Head of caudate nucleus (tissue), 42 donors: ENCODE measurements at places on chromosomes 7 and 10.

DNA sequence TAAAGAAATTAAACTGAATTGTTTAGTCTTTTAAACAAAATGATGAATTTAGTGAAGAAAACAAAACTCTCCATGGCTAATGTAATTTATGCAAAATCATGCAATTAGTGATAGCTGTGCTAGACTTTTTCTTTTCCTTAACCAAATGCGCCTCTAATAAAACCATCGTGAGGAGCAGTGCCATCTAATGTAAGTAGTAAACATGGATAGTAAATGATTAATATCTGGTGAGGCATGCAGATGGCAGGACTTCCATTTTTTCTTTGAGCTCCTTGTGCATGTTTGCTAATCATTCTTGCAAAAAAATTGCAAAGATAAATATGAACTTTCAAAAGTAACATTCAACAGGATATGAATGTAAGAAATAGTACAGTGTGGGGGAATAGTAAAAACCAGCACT lies 2.3 kb downstream of the INSYN2A start:
- no peak for DNase-seq

GRCh38 chr7:7294911-7295310 lies 112.6 kb downstream of the C1GALT1 start:
- DNase-seq = no peak

- DNase-seq = no peak
These were observed 588 bp downstream of the CYREN start for GRCh38 chr7:135169964-135170273.

DNA sequence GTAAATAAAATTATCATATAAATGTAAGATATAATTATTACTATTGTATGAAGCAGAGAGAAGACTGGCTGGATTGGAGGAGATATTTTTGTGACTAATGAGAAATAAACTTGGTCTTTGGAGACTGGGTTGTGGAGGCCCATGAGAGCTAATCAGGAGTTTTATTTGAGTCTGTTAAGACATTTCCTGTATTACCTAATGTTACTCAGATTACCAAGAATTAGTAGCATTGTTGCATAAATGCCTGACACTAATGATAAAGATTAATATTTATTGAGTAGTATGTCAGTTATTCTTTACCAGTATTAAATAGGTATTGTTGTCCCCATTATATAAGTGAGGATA lies 7.1 kb downstream of the CCDC126 start:
- no peak for DNase-seq

DNA sequence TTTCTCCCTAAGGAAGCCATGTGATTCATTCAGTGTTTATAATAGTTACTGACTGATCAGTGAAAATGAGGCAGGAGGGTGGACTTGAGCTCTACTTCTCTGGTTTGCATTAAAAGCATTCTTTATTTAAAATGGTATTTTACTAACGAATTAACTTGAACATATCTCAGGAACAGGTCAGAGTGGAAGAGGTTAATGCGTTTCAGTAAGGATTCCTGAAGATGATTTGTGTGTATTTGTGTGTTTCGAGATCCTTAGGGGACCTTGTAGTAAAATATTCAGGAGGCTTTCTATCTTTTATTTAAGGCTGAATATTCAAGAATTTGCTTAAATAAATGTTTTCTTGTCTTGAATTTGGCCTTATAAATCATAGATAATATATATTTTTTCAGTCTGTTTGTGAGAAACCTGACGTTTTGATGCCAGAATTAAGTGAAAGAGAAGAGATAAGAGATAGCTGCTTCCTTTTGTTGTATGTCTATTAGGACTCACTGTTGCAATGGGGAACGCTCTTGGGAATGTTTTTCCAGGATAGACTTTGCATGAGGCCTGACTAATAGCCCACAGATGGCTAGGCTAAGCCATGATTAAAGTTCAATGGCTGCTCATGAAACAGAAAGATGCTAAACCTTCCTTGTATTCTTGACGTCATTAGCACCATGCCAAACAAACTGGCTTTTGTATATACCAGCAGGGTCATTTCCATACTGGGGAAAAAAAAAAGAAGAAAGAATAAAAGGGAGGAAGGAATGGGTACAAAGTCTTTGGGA lies 93.8 kb upstream of the MTPN start:
- DNase-seq = no peak

- DNase-seq = no peak
These were observed 621.5 kb downstream of the LRMDA start for GRCh38 chr10:76052682-76053503.

DNA sequence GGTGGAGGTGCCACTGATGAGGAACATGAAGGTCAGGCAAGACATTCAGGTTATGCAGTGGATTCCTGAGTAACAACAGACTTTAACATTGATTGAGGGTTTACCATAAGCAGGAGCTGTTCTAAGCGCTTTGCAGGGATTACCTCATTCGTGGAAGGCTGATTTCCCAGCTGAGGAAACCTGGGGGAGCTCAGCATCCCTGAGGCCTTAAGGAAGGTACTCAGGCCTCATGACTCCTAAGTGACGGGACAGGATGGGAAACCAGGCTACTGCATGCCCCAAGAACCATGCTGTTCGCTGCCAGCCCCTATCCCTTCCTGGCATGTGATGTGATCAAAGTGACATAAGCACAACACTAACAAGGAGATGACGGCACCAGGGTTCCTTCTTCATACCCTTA lies 143.6 kb upstream of the NFE2L3 start:
- no peak for DNase-seq

GRCh38 chr7:38795593-38795992 lies 113.4 kb downstream of the VPS41 start:
- no peak for DNase-seq

GRCh38 chr10:7337431-7338171 lies 73.2 kb downstream of the SFMBT2 start:
- no peak for DNase-seq

DNA sequence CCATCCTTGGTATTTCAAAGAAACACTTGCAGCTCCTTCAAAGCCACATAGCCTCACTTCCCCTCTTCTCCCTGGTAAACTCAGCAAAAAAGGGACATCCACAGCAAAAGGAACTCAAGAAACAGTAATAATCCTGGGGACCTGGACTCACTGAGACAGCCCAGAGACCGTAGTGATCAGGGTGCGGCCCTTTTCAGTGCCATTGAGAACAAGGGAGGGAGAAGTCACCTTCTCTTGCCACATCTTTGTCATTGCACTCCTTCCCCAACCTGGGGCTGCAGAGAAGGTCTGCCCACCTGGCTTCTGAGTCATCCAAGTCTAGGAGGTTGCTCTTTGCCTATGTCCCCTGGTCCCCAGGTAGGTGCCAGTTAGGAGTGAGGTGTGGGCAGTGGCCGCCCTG lies 93.9 kb upstream of the SH2B2 start:
- DNase-seq = no peak

DNA sequence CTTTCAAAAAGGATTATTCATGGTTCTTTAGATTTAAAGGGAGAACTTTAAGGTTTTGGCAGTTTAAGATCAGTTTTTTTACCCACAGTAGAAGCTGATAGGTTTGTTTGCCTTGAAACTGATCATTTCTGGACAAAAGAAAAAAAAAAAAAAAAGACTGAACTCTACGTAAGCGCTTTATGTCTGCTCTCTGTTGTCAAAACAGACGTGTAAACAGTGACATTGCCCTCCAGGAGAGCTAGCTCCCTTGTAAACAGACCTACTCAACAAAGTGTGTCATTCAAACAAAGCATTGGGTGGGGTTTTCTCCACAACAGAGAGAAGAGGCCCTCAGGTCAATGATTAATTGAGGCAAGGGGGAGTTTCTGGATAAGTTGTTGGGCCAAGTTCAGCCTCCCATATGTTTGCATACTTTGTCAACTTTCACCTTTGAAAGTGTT lies 568.1 kb upstream of the LRRN3 start:
- no peak for DNase-seq

DNA sequence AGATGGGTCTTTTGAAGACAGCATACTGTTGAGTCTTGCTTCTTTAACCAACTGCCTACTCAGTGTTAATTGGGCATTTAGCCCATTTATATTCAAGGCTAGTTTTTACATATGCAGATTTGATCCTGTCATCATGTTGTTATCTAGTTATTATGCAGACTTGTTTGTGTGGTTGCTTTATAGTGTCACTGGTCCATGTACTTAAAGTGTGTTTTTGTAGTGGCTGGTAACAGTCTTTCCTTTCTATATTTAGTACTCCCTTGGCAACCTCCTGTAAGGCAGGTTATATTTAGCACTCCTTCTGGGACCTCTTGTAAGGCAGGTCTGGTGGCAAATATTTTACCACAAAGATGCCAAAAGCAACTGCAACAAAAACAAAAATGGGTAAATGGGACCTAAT lies 66.7 kb downstream of the TES start:
- no peak for DNase-seq

- DNase-seq = peak; percentile 50
These were observed at the start of gene WIPF3 for GRCh38 chr7:29806208-29806994. Gene WIPF3, plus strand, starts transcription at chr7:29806508. Its CDS starts 28,217 bp downstream, at chr7:29834725.

GRCh38 chr7:92245487-92246359 lies at the start of the genes ANKIB1 and KRIT1:
Gene ANKIB1, plus strand, starts transcription at chr7:92245974. Its CDS starts 49,005 bp downstream, at chr7:92294979.
Gene KRIT1, minus strand, starts transcription at chr7:92245914. Its CDS starts 3,779 bp downstream, at chr7:92242135.
- DNase-seq = peak; percentile 95

DNA sequence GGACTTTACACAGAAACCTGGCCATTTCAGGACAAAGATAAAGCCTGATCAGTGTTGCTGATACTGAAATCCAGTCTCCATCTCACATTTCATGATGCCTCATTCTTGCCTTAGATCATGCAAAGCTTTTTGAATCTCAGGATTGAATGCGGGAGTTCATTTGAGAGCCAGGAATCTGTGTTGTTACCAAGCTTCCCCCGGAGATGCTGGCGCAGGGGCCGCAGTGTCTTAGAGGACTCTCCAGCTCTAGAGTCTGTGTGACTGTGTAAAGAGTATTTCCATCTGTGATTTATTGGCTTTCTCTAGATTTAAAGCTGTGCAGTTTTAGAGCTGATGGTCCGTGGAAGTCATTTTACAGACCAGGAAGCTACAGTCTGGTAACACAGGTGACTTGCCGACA lies 32.0 kb downstream of the LMTK2 start:
- no peak for DNase-seq

DNA sequence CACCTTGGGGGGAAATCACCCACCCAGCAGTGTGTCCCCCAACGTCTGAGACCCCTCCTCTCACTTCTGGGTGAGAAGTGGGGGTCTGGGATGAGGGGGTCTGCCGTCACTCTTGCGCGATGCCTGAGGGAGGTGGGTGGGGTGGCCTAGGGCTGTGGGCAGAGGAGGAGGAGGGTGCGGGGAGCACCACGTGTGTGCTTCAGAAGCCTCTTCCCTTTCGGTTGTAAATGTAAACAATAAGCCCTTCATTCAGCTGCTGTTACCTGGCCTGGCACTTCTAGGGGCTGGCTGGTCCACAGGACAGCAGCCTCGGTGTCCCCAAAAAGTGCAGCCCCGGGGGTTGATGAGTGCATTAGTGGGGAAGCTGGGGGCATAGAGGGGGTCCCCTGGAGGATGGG lies 1.3 kb downstream of the CLIP2 start:
- no peak for DNase-seq

GRCh38 chr7:111083413-111083812 lies 7.5 kb upstream of the LRRN3 start:
- no peak for DNase-seq

GRCh38 chr10:59960751-59961150 lies 54.4 kb upstream of the CCDC6 start:
- DNase-seq = no peak

DNA sequence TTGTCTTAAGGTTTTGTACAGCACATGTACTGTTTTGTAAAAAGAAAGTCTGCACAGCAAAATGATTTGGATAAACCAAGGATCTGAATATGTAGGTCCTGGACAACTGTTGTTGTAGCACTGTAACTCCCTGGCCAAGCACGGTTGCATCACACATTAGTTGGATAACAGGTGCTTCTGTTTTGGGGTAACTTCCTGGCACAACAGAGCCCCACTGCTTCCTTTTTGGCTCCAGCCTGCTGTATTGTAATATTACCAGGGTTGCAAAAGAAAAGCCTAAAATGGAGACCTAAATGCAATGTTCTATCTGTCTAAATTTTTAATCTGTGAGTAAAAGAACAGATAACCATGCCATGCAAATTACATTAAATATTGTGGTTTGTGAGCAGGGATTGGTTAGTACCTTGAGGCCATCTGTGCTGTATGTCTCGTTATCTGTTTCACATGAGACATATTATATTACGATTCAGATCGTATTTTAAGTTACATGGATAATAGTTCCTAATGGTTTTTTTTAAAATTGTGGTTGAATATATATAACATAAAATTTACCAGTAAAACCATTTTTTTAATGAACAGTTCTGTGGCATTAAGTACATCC lies 27.5 kb upstream of the WAC start:
- DNase-seq = no peak

- no peak for DNase-seq
These were observed 84.2 kb downstream of the GLCCI1 start for GRCh38 chr7:8052824-8053223.

GRCh38 chr7:73974101-73974947 lies 53.6 kb upstream of the ELN start:
- no peak for DNase-seq

- no peak for DNase-seq
These were observed 43.2 kb upstream of the LRGUK start for GRCh38 chr7:134083766-134084487.

- DNase-seq = no peak
These were observed 117.9 kb downstream of the SND1 start for GRCh38 chr7:127769696-127770400.

DNA sequence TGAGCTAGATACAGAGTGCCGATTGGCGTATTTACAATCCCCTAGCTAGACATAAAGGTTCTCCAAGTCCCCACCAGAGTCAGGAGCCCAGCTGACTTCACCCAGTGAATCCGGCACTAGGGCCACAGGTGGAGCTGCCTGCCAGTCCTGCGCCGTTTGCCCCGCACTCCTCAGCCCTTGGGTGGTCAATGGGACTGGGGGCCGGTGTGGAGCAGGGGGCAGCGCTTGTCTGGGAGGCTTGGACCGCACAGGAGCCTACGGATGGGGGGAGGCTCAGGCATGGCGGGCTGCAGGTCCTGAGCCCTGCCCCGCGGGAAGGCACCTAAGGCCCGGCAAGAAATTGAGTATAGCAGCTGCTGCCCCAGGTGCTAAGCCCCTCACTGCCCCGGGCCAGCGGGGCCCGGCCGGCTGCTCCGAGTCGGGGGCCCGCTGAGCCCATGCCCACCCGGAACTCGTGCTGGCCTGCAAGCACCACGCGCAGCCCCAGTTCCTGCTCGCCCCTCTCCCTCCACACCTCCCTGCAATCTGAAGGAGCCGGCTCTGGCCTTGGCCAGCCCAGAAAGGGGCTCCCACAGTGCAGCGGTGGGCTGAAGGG lies 1113.8 kb upstream of the LRRTM3 start:
- DNase-seq = no peak

- no peak for DNase-seq
These were observed 555.7 kb downstream of the AUTS2 start for GRCh38 chr7:70153933-70154332.

GRCh38 chr10:114271779-114272167 lies 32.7 kb downstream of the VWA2 start:
- no peak for DNase-seq

- DNase-seq = no peak
These were observed 75.9 kb downstream of the PPP1R3C start for GRCh38 chr10:91556691-91557566.

GRCh38 chr7:122018032-122018431 lies 126.0 kb downstream of the AASS start:
- no peak for DNase-seq

GRCh38 chr7:14235056-14235455 lies 245.6 kb upstream of the ETV1 start:
- DNase-seq = no peak

GRCh38 chr10:76297780-76298281 lies 866.4 kb downstream of the LRMDA start:
- no peak for DNase-seq

GRCh38 chr7:55590517-55591281 lies 18.4 kb upstream of the VOPP1 start:
- DNase-seq = no peak

GRCh38 chr10:117184296-117184695 lies 13.0 kb upstream of the KCNK18 start:
- DNase-seq = no peak

- DNase-seq = peak; percentile 22
These were observed 208.3 kb downstream of the PPP1R3A start for GRCh38 chr7:113710310-113711096.
